ENCODE measurements at places on chromosomes 13 and 19.

DNA sequence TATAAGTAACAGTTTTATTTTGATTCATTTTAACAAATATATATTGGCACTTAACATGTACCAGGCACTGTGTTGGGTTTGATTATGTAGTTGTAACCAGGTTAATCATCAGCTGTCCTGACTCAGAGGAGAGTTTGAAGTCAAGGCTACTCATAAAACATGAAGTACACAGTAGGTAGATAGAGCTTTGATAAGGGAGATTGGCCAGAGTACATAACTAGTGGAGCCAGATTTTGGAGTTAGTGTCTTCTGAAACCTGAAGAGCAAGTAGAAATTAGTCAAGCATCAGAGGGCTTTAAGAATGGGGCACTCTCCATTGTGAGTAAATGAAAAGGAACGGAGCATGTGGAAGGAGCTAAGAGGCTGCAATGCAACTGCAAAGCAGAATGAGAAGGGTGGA is 333.9 kb downstream of the RFC3 start:
- no peak for DNase-seq

GRCh38 chr13:102395174-102395573 is 6.7 kb downstream of the FGF14 start:
- no peak for DNase-seq

DNA sequence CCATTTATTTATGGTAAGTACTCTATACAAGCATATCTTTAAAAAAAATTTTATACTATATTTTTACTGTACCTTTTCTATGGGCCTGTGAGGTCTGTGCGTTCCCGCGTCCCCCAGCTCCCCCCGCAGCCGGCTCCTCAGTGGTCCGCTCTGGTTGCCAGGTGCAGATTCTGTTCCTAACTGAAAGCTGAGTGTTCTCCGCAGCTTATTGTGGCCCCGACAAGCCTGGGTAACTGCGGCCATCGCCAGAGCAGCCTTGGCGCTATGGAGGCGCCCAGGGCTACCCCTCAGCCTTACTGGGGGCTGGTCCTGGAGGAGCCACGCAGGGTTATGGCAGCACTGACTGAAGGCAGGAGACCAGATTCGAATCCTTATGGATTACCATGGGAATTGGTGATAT is 896.8 kb downstream of the PCDH17 start:
- no peak for DNase-seq

GRCh38 chr19:2327773-2328400 is 499 bp downstream of the LSM7 start:
- DNase-seq = peak; percentile 61

- no peak for DNase-seq
Observed at GRCh38 chr19:14048443-14049153, 13.3 kb downstream of the PALM3 start.

DNA sequence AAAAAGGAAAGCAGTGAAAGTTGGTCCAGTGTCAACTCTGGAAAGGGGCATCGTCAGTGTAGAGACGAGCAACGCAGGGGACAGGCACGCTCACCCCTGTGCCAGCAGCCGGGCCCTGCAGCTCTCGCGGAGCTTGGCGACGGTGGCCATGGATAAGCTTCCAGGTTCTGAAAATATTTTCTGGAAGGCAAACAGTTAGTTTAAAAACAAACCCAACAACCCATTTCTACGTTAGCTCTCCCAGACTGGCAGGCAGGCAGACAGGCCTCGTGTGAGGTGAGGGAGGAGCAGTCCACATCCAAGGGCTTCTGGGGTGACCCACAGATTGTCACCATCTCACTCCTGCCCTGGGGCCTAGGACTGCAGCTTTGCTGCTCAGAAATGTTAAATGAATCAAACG is 27.4 kb downstream of the LAMP1 start:
- no peak for DNase-seq

GRCh38 chr13:95030821-95031343 is 270.4 kb downstream of the ABCC4 start:
- DNase-seq = no peak

GRCh38 chr19:4300589-4300988 is 1.6 kb downstream of the TMIGD2 start:
- no peak for DNase-seq

- DNase-seq = no peak
Observed at GRCh38 chr19:46066471-46066870, 25.7 kb upstream of the IGFL4 start.

GRCh38 chr19:5037936-5038335 is 69.0 kb downstream of the KDM4B start:
- DNase-seq = no peak

GRCh38 chr19:39416152-39417120 is 4.0 kb downstream of the PLEKHG2 start:
- no peak for DNase-seq

GRCh38 chr19:16034958-16035560 is 41.2 kb upstream of the TPM4 start:
- no peak for DNase-seq

DNA sequence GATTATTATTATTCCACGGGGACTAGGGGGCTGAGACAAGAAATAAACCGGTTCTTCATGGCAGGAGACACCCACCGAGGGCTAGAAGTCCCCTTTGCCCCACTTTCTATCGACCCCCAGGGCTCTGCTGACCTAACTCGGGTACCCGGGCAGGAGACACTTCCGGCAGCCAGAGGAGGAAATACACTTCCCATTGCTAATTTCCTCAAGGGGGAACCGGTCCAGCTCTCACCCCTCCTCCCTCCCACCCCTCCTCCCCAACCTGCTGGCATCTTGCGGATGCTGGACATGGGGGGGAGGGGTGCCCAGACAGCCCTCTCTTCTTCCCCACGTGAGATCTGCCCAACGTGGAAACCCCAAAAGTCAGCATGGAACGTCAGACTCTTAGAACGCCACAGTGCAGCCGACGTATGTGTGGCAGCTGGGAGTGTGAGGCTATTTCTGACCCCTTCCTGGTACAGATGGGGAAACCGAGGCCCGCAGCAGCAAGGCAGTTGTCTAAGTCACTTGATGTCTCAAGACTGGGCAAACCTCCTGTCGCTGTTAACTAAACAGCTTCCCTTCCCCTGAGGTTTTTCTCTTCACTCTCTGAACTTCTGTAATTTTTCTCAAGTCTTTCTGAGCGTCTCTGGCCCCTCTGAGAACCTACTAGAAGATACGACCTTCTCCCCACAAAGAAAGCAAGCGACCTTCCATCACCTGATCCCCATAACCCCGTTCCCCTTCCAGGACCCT is 3.6 kb downstream of the GPR4 start:
- DNase-seq = no peak

GRCh38 chr19:5880604-5881078 is 10.3 kb upstream of the FUT5 start:
- DNase-seq = no peak

DNA sequence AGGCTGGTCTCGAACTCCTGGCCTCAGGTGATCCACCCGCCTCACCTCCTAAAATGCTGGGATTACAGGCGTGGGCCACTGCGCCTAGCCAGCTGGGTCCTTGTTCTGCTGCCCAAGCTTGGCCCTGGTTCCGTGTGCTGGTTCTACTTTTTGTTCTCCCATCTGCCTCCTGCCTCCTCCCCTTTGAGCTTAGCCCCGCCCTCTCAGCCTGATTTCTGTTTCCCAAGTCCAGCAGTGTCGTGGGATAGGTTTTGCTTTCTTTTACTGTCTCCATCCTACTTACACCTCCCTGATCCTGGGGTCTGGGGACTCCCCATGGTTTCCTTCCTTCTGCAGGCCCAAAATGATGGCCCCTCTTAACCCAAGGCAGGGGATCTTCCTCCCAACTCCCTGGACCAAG is 2.4 kb downstream of the BLOC1S3 start:
- no peak for DNase-seq

- no peak for DNase-seq
Observed at GRCh38 chr13:26961890-26962615, 201.5 kb upstream of the GPR12 start.

DNA sequence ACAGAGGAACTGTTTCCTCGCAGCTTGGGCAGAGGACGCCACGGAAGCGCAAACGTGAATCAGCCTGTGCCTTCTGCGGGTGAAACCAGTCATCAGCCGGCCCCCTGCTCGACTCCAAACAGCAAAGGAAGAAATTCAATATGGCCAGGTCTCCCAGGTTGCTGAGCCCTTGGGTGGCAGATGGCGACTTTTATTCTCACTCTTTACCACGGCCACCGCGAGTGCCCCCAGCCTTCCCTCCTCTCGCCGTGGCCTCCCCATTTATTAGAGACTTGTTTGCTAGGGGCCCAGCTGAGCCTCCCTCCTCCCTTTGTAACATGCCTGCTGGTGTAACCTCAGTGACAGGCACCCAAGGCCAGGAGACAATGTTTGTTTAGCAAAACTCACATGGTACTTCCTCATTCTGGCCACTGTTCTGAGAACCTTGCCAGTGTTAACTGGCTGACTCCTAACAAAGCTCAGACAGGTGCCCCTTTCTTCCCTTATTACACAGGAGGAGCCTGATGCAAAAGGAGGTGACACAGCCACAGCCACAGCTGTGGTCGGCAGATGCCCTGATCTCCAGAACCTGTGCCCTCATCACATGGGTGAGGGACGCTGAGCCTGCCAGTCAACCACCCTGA is 5.8 kb downstream of the RAB20 start:
- DNase-seq = no peak

- no peak for DNase-seq
Observed at GRCh38 chr13:29515372-29515771, 80.1 kb downstream of the SLC7A1 start.

GRCh38 chr13:26538363-26539317 is 18.8 kb upstream of the WASF3 start:
- no peak for DNase-seq
